ENCODE measurements at places on chromosomes 6 and 20. TPM values are rescaled to one million over a fixed set of nuclear protein-coding genes. Genes with fewer than 3 reads are reported as not detected.

GRCh38 chr6:89613790-89614189 is 24.8 kb downstream of the LYRM2 start:
- no peak for DNase-seq

Gene BTN1A1
- polyA plus RNA-seq = not detected

GRCh38 chr6:137370871-137371633 is 123.1 kb downstream of the OLIG3 start:
- DNase-seq = no peak

Gene IL17F
- not detected for polyA plus RNA-seq

DNA sequence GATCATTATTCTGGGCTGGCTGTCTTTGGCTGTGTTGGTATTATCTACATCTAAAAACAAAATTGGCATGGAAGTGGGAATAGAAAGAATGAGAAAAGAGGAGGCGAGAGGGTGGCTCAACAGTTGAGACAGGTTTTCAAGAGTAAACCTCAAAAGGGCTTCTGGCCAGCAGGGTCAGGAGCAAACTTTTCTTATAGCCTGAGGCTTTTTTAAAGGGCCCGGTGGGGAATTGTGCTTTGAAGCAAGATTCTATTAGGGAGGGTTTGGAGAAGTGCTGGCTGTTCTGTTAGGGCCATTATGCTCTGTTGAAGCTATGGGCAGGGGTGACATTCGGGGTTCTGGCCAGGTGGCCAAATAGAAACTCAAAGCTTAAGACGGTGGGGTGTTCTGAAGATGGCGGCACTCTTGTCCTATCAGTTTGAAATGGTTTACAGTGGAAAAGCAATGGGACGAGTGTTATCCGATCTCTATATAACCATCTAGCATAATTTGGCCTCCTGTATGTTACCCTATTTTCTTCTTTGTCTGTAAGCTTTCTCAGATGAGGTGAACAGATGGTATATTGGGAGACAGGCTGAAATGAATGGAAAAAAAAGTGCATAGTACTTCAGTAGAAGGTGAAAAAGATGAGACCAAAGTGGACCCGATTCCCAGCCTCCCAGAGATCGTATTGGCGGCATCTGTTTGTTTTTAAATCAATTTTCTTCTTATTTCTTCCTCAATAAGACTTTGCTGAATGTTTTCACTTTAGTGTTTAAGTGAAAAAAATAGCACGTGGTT is 132.1 kb upstream of the CNR1 start:
- no peak for DNase-seq

DNA sequence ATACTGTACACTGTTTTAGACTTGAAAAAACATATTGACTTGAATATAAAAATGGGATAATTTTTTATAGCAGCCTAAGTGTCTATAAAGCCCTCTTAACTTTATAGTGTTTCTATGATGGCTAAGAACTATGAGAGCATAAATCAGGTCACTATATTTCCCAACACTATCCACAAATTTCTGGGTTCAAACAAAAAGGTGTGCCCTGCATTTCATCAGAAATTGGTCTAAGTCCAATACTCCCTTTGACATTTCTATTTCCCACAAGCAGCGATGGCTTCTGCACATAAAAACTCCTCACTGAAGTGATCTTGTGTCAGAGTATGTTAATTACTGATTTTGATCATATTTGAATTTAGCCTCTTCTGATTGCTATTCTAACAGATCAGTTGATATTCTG is 143.9 kb downstream of the WDR27 start:
- no peak for DNase-seq

Gene ISM1
- 2.7 TPM for polyA plus RNA-seq

DNA sequence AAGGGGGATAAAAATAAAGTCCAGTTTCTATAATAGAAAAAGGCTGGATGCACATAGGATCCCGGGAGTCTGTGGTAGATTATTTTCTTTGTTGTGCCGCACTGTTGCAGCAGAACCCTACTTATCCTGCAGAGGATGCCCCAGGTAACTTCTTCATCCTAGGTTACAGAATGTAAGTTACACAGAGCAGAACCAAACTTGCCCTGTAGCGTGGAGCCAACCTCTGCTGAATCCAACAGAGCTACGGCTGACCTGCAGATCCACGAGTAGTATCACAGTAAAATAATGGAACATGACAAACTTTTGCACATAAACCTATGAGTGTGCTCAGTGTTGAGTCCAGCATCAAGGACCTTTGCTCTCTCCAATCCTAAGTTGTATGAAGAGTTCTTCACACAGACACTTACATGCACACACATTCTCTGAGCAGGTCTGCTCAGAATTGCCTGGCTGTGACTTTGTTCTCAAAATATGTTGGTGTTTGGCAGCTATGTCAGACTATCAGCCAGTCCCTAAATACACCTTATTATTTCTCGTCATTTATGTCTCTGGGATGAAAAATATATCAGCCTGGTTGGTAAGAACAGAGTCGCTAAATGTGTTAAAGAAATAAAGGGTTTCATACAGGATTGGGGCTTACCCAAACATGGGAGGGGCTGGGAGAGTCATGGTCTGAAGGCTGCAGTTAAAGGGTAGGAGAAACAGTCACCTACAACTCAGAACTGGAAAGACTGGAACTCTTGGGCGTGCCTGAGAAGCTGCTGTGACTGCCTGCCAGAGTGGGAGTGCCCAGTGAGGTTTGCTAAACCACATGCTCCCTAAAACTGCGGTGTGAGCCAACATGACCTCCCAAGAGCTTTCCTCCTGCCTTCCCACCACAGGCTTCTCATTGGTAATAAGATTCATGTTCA is 165.1 kb upstream of the SLC24A3 start:
- DNase-seq = no peak

Gene NMBR
- not detected for polyA plus RNA-seq

Gene KCNK15
- polyA plus RNA-seq = not detected

DNA sequence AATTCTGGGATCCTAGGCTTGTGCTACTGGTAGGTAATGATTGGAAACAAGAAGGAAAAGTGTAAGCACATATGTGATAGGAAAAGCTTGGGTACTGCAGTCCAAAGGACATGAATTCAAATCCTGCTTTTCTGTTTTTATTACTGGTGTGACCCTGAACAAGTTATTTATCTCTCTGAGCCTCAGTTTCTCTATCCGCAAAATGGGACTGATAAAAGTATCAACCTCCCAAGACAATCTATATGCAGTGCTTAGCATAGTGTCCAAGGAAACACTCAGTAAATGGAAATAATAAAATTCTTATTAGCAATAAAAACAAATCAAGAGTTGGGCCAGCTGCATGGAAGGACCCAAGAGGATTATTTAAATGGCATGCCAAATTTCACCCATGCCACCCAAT is 108.5 kb downstream of the ZMYND8 start:
- no peak for DNase-seq

DNA sequence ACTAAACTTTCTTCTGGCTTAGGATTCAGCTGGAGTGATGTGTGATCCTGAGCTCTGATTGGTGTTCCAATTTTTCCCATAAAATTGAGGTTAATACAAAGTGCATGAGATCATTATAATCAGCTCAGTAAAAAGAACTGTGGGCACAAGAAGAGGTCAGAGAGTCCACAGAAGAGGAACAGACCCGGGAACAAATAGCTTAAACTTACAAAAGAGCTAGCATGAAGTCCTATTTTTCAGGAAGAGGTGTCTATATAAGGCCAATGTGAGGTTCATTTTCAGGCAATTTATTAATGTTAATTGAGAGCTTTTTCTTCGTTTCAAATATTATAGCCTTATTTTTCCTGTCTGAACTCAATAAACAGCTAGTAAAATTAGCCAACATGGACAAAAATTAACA is 26.9 kb upstream of the STX11 start:
- DNase-seq = no peak

Gene SPATA25
- polyA plus RNA-seq = 4.2 TPM

- no peak for DNase-seq
Measured at GRCh38 chr20:813390-813789, 20.1 kb upstream of the FAM110A start.

Gene PAQR8
- 7.2 TPM for polyA plus RNA-seq

DNA sequence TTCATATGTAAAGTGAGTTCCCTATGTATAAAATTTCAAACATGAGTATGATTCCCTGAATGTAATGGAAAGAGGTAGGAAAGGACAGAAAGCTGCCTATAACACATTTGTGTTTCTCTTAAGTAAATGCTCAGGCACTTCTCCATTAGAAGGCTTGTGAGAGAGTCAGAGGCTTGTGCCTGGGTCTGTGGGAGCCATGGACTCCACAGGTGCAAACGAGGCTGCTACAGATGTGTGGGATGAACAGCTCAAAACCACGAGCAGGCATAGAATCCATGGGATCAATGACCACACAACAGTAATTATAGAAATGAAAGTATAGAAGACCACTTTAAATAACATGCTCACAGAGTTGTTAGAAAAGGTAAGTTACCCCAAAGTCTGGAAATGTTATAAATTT is 134.4 kb downstream of the ARID1B start:
- no peak for DNase-seq

DNA sequence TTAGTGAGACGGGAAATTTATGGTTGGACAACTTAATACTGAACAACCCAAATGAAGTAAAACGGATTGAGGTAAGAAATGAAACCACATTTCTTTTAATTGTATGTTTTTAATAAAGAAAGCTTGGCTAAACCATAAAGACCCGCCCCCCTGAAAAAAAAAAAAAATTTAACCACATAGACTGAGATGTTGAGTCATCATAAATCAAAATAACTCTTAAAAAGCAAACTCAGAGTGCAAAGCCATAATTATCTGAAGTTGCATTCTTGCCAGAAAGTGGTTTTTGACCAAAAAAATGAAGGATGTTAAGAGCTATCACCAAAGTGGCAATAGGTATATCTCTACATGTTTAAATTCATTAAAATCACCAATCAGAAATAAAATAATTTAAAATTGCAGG is 101.8 kb upstream of the COL21A1 start:
- peak; percentile 51 for DNase-seq

DNA sequence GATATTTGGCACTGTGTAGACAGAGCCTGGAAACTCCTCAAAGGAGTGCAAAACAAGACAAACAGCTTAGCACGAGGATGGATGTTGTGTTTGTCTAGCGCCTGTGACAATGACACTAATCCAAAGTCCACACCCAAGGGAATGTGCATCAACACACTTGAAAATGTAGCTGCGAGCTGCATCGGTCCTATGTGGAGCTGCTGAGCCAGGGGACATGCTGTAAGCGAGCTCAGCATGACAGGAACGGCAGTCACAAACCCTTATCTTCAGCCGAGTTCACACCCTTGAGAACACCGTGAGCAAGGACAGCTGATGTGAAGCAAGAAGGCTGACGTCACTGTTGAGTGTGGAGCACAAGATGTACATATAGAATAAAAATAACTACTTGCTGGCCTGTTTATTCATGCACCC is 684.3 kb downstream of the QKI start:
- DNase-seq = peak; percentile 49

Measured in muscle of back (tissue), 13 donors.